MV-4-11 (cell line): ENCODE measurements at places on chromosomes 11 and 22.

GRCh38 chr11:35304386-35304775 lies 115.0 kb downstream of the SLC1A2 start:
- DNase-seq, result peak; percentile 66

DNA sequence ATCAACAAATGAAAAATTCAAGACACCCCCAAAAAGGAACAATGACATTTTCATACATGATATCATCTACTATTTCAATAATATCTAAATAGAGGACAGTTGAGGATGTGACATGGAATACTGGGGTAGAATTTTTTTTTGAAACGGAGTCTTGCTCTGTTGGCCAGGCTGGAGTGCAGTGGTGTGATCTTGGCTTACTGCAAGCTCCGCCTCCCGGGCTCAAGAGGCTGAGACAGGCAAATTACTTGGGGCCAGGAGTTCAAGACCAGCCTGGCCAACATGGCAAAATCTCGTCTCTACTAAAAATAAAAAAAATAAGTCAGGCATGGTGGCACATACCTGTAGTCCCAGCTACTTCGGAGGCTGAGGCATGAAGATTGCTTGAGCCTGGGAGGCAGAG lies 41.4 kb downstream of the LRRC74B start:
- DNase-seq, result no peak

- DNase-seq, result no peak
These were observed 75.8 kb downstream of the CD44 start for GRCh38 chr11:35214792-35215193.

DNA sequence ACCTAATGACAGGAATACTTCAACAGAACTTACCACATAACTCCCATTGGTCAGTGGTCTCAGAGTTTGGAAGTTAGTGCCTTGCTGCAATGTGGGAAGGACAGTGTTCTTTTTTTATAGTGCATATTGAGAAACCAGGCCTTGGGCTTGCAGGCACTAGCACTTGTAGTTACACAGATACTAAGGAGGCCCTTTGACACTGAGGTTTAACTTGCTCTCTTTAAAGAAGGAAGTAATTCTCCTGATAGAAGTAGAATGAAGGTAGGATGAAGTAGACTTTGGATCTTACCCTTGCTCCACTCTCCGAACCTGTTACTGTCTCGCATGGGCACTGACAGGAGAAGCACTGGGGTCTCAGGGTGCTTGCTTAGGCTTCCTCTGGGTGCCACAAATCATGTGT lies 31.0 kb upstream of the ST14 start:
- DNase-seq, result peak; percentile 30

GRCh38 chr22:22946131-22946530 lies 58.5 kb downstream of the IGLL5 start:
- DNase-seq, result no peak

GRCh38 chr11:44988981-44989635 lies 38.4 kb upstream of the TP53I11 start:
- DNase-seq, result no peak

GRCh38 chr22:35071784-35072183 lies 5.8 kb downstream of the ISX start:
- no peak for DNase-seq

DNA sequence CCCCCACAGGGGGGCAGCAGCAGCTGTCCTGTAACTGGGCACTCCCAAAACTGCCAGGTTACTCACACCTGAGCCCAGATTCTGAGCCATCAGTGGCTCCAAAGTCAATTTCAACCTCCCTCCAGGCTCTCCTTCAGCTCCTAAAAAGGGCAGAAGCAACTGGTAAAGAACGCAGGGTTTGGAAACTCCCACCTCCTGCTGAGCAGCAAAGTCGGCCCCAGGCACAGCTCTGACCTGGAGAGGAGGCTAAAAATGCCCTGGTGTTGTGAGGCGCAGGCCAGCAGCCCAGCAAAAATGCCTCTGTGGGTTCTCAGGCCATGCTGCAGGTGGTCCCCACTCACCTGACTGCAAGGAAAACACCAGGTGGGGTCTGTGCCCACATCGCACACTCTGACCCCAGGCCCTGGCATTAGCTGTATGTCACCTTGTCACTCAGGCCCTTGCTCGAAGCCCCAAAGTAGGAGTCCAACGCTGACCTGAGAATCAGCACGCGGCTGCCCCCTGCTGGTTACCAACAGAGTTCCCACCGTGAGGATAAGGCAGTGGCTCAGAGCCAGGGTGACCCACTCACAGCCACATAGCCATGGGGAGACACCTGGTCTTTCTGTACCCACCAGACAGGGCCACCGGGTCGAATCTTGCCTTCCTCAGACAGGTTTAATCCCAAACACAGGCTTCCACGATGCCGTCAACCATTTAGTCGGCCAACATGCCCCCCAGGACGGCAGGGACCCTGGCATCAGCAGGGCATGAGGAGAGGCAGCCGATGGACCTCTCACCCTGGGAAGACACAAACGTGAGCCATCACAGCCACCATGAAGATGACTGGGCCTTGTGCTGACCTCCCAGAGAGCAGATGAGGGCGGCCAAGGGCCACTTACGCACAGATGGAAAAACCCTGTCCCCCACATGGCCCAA lies 11.1 kb downstream of the POLR3H start:
- DNase-seq, result peak; percentile 46

GRCh38 chr11:65434667-65435410 lies 12.2 kb downstream of the NEAT1 start:
- DNase-seq, result no peak

DNA sequence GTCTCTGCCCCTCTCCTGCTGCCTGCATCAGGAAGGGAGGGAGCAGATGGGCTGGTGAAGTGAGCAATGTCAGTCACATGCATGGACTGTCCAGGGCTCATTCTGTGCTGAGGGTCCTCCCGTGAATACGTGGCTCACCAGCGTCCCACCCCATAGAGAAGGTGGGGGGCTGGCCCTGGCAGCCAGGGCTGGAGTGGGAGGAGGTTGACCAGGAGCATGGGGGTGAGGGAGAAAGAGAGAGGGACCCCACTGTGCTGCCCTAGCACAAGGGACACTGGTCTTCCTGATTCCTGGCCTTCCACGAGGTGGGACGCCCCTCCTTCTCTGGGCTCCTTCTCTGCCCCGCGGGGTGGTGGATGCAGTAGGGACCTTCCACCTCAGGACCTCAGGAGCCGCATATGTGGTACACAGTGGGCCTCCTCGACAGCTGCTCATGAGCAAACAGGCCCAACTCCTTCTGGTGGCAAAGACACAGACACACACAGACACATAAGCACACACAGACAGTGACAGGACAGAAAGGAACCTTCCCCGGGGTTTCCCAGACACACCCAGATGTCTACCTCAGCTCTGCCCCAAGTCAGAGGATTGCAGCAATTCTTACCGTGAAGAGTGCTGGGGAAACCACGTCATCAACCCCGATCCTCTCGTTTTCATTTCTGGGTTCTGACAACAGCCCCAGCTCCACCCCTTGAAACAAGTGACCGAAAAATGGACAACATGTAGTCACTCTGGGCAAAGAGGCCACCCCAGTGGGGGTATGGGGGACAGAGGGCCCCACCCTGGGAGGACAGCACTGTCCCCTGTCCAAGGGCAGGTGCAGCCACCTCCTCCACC lies 3.6 kb upstream of the APOBEC3A start:
- DNase-seq, result peak; percentile 72

DNA sequence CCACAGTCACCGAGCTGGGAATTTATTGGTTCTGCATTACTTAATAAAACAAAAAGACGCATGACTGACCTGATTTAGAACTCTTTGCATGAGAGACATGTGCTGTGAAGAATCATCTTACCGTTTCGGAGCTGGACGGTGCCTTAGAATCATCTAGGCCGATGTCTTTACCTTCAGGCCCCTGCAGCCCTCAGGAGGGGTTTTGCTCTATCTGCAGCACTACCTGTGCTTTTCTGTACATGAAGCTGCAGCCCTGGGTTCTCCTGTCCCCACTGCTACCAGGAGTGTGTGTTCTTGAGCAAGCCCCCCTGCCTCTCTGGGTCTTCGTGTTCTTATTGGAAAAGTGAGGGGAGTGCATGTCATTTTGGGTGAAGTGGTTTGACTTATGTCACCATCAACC lies 94.0 kb upstream of the OR4B1 start:
- DNase-seq, result no peak

DNA sequence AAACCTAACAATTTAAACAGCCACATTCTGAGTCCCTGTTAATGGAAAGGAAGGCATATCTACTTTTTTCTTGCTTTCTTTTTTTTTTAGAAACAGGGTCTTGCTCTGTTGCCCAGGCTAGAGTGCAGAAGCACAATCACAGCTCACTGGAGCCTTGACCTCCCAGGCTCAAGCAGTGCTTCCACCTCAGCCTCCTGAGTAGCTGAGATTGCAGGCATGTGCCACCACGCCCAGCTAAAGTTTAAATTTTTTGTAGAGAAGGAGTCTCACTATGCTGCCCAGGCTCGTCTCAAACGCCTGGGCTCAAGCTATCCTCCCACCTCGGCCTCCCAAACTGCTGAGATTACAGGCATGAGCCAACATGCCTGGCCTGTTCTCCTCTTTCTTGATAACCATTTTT lies 25.4 kb downstream of the ARFGAP3 start:
- DNase-seq, result no peak

DNA sequence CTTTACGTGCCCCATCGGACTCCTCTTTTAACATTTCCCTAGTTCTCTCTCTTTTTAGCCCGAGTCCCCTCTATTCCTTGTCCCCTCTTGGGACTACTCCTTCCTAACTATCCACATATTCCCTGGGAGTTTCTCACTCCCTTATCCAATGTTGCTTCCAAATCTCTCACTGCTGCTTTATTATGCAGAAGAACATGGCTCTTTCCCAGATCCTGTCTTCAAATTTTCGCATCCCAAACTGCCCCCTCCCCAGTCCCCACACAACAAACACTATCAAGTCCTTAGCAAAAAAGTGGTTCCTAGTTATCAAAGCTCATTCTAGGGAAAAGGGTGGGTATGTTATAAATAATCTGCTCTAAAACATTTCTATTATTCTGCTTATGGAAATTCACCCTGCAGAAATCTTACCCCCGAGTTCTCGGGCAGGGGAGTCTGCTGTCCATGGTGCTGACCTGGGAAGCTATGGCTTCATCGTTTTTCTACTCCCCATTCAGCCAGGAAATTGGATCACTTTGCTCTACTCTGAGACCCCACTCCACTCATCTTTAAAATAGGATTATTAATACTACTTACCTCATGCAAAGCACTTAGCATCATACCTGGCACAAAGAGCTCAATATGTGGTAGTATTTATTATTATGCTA lies 393.5 kb downstream of the BUD13 start:
- peak; percentile 23 for DNase-seq

DNA sequence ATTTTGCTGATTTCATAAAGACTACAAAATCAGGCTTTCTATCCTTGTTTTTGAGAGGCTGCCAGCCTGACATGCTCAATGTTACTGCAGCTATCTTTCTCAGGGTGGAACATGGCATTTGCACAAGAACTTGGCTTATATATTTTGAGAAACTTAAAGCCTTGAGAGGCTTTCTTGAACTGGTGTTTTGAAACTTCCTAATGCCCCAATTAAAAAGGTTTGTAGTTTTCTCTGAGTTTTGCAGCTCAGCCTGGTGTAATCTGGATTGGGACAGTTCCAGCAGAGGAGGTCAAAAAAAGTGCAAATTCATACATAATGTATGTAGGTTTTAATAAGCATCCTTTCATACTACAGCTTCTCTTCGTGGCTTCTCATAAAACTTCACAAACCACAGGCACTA lies 223.4 kb downstream of the FAM76B start:
- DNase-seq, result no peak
